PC-3 (cell line): ENCODE measurements at places on chromosomes 11 and 22.

- DNase-seq: no peak
Observed at GRCh38 chr22:19900707-19901436, 40.7 kb upstream of the COMT start.

GRCh38 chr22:36221799-36222751, 17.3 kb downstream of the APOL2 start:
- DNase-seq: peak; percentile 46

DNA sequence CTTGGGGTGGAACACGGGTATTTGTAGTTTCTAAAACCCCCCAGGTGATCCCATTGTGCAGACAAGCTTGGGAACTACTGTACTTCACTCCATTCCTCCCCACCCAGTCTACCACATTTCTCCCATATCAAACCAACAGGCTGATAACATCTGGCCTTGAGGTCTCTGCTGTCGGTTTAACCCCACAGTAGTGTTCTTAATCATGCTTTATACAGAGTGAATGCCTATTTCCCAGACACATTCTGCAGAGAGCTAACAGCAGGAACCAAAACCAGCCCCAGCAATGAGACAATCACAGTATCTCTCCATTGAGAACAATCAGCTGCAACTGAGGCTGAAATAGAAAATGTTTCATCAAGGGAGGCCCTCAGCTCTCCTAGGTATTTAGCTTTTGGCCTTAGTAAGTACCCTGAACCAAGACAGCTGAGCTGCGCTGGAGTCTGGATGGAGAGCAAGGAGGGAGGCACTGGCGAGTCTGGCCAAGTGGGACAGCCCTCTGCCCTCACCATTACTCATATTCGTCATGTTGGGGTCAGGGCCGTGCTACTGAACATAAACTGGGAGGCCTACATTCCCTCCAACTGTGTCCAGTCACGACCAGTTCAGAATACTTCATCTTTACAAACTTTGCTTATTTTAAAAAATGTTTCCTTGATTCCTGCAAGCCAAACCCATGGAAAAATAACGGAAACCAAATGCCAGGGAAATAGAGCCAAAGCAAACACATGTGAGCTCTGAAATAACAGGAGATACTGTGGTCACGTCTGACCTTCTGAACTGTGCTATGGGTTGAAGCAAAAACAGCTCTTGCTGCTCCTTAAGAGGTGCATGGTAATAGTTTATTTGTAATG, 81.0 kb downstream of the CCDC34 start:
- DNase-seq: no peak

DNA sequence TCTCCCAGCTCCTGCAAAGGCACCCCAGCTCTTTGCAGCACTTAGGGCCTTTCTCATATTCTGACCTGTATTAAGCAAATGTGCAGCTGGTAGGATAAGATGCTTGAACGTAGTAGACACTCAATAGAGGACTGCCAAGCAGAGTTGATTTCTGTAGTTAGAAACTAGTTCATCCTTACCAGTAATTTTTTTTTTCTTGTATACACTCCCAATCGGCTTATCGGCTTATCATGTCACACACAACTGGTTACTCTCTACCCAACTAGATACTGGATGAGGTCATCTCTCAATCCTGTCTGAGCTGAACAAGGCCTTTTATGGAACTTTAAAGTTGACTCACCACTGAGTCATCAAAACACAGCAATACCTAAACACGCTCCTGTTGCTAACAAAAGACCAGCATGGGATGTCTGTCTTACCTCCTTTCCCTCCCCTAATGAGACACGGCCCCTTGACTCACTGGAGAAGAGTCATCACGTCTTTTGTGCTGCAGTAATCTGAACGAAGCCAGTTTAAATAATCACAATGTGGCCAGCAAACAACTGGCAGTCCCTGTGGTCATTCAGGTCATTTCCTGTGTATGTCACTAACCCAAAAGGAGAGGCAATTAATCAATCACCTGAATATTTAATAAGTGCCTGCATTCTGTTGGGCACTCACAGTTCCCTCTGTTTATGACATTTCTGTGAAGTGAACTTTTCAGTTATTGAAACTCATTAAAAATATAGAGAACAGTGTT, 7.5 kb upstream of the WEE1 start:
- peak; percentile 99 for DNase-seq

DNA sequence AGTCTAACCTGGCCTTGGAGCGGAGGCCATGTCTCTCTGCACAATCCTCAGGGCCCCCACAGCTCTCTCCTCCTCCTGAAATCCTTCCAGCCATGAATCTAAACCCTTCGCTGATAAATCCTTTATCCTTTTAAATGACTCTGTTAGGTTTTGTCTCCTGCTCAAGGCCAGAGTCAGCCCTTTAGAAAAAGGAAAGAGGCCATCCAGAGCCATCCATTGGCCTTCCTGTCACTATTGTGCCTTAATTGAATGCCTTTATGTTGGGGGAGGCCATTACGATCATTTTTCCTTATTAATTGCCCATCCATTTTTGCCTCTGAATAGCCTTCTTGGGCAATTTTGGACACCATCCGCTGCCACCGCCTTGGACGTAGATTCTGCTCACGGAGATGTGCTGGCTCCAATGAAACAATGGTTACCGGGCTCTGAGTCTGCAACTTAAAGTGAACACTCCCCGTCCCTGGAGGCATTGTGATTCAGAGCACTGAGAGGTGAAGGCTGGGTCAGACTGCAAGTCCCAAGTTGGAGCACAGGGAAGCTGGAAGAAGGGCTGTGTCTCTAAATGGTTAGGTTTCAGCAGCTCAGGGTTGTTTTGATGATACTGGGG, 213.0 kb upstream of the E2F8 start:
- peak; percentile 61 for DNase-seq

DNA sequence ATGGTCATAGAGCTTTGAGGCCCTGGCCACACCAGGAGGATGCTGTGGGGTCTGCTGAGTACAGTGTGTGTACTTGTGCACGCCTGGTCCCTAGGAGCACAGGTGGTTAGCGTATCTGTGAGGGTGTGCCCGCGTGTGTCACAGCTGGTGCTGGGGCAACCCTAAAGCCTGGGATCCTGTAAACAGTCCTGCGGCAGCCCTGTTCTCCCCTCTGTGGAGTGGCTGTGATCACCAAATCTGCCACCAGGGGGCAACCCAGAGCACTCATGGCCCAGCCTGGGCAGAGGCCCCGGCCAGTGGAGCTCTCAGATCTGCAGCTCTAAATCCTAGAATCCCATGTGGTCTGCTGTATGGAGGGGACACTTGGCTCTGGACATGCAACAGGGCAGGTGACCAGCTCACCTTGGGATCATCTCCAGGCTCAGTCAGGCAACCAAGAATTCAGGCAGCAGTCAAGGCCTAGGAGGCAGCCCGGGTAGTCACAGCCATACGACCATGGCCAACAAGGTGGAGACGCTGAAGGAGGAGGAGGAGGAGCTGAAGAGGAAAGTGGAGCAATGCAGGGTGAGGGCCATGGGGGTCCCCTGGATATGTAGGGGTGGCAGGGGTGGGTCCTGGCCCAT, 3.9 kb downstream of the SH3BP1 start:
- peak; percentile 80 for DNase-seq

GRCh38 chr22:40479126-40479800, 108.9 kb downstream of the SGSM3 start:
- no peak for DNase-seq
